ENCODE measurements at places on chromosomes 2 and 18.

DNA sequence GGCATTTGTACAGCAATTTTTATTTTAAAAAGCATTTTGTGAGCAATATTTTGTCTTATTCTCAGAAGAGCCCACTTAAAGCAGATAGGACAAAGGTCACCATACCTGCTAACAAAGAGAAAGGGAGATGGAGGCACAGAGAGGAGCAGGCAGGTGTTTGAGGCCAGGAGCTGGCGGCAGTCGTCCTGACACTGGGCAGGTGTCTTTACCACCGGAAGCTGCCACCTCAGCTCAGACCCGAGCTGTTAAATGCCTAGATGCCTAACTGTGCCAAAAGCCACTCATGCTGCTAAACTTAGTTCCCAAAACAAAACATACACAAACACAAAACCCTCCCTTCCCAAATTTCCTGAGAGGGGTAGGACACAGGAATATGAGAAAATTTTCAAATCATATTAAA, 120.9 kb downstream of the CNTNAP5 start:
- DNase-seq = no peak

GRCh38 chr2:241607162-241607885, 29.6 kb downstream of the THAP4 start:
- DNase-seq = no peak

DNA sequence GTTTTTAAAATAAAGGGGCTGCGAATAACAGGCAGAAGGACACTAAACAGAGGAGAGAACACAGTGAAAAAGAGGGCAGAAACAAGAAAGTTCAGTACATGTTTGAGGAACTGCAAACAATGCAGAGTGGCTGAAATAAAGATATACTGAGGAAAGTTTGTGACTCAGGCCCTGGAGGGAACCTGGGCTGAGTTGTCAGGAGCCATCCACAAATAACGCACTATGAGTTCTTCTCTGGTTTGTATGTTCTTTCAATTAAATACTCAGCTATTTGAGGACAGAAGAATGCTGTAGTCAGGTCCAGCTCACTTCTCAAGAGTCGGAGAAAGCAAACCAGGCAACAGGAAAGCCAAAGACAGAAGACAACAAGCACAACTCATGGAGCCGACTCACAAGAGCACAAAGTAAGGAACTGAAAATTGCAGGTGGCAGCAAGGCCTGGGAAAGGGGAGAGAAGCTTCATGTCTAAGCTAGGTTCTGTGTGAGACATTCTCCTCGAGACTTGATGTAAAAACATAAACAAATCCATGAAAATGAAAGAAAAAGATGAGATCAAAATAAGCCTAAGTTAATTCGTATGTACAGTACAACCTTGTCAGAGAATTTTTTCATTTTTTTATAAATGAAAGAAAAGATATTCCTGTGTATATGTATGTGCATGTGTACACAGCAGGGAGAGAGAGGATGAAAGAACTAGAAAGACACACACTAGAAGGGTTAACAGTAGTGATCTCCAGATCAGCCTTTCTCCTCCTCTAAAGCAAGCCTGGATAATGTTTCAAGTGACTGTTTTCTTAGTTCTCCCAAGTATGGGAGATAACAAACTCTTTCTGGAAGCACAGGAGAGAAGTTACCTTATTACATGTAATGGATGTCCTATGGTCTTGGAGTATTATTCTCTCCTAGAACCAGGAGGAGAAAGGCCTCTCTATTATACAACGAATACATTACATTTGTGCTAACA, 41.5 kb downstream of the CHN1 start:
- no peak for DNase-seq

DNA sequence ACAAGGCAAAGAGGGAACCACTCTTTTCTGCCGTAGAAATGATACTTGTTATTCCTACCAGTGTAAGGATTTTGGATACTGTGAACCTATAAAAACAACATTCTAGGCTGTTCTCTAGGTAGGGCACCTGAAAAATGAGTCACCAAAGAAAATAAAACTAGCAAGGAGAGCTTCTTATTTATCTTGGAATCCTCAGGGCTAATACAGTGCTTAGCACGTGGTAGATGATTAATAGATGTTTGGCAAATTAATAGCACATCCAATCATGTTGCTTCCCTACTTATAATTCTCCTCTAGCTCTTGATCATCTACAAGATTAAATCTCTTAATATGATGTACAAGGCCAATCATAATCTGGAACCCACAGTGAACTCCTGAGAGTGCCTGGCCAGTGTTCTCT, 73.1 kb downstream of the AAK1 start:
- DNase-seq = no peak

DNA sequence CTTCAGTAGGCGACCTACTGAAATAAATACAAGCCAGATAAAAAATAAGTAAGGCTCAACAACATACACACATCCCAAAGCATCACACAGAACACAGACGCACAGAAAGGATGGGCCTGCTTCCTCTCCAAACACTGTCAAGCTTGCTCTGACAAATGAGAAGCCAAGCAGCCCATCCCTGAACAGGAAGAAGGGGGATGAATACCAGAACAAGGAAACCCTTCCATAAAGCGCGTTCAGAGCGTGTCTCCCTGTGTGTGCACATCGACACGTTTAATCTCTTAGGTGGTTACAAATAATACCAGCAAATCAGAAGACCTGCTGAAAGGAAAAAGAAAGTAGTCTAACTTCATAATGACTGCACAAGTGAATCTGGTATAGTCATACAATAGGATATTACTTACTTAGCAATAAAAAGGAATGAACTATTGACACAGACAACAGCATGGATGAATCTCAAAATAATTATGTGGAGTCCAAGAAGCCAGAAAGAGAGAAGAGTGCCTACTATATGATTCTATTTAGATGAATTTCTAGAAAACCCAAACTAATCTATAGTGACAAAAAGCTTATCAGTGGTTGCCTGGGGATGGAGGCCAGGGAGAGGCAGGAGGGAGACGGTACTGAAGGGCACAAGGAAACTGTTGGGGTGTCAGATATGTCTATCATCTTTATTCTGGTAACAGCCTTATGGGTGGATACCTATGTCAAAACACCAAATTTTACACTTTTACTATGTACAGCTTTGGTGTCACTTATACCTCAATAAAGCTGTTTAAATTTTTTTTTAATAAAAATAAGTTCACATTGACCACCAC, 26.8 kb downstream of the MBOAT2 start:
- no peak for DNase-seq

DNA sequence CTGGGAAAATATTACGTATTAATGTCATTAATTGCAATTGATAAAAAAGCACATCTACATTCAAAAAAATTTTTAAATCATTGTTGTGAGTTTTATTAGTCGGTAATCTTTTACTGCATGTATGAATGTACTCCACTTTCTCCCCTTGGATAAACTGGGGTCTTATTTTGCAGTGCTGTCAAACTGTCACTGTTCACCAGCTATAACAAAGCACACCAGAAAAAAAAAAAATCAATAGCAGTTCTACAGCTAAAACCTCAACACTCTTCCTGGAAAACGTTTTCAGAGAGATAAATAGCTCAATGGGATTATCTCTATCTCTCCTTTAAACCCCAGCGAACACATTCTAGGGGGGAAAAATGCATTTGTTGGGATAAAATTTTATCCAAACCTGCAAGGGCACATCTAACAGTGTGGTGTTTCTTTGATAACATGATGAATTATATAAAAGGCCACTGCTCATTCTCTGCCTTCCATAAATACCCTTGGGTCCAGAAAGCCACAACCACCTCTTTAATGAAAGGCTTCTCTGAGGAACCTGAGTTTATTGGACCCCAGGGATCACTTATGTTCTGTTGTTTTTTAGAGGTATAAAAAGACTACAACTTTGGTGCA, 219.9 kb downstream of the CDH20 start:
- no peak for DNase-seq

- no peak for DNase-seq
Observed at GRCh38 chr2:85329181-85329651, 1.4 kb upstream of the TGOLN2 start.

GRCh38 chr2:211203986-211204385, 647.6 kb downstream of the CPS1 start:
- DNase-seq = no peak

GRCh38 chr18:8797206-8797605, 91.8 kb downstream of the MTCL1 start:
- no peak for DNase-seq

DNA sequence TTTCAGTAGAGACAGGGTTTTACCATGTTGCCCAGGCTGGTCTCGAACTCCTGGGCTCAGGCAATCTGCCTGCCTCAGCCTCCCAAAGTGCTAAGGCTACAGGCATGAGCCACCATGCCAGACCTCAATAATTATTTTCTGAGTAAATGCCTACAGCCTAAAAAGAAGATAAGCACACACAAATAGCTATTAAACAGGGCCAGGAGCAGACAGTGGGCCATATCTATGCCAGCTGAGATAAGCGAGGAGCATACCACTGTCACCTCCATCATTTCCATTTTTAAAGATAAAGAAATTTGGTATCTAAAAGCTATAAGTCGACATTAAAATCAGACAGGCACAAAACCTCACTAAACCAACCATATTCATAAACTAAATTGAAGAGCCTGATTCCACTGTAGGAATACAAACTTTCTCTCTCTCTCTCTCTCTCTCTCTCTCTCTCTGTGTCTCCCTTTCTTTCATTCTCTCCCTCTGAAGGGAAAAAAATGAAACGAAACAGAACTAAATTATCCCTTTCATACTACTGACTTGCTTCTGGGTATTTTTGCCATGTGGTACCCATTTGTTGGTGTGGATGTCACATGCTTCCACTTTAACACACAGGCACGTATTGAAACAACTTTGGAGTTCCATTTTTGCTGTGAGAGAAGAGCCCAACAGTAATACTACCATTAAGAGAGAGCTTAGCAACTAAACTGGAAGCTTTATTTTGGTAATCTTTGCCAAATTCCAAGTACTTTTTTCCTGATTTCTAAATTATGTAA, 51.0 kb downstream of the FARSB start:
- no peak for DNase-seq

DNA sequence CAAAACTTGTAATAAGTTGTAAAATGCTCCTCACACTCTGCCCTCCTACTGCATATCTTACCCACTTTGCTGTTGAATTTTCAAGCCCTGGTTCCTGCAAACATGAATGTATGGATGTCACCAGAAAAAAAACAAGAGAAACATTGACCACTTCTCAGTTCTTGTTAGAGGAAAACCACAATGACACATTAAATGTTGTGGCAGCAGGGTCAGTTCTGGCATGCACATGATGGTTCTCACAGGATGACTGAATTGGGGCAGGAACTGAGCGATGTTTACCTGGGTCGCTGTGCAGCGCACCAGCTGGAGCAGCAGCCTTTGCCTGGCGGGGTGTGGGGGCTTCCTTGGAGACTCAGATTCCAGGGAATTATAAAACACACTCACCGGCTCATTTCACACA, 14.0 kb upstream of the PRKCE start:
- DNase-seq = no peak

All from fibroblast of the conjunctiva (primary cell).